Astrocyte (in vitro differentiated cells and primary cell): ENCODE measurements at places on chromosomes 4 and X. TPM values are rescaled to one million over a fixed set of nuclear protein-coding genes. Genes with fewer than 3 reads are reported as not detected.

The RADX gene
- 3.0 and 3.9 TPM in 2 replicates for total RNA-seq

The LUZP4 gene
- not detected in 2 replicates for total RNA-seq

The HPGD gene
- total RNA-seq = 0.20 and 0.65 TPM in 2 replicates

The MAGEA2B gene
- 1.2 and 2.9 TPM in 2 replicates for total RNA-seq

The CFP gene
- total RNA-seq = 0.17 and 1.1 TPM in 2 replicates

The GPRASP3 gene
- 4.9 and 8.0 TPM in 2 replicates for total RNA-seq

The CENPE gene
- 3.7 and 5.6 TPM in 2 replicates for total RNA-seq

The HTR2C gene
- total RNA-seq = not detected in 2 replicates

The RTL9 gene
- total RNA-seq = 0.91 and 0.94 TPM in 2 replicates

The TNMD gene
- total RNA-seq = not detected in 2 replicates

The DCAF4L1 gene
- 0.20 and 0.29 TPM in 2 replicates for total RNA-seq

The H2BW2 gene
- not detected in 2 replicates for total RNA-seq

The ARX gene
- total RNA-seq = not detected in 2 replicates

The MSX1 gene
- total RNA-seq = 0.87 and 0.91 TPM in 2 replicates

The NCAPG gene
- 2.6 and 4.7 TPM in 2 replicates for total RNA-seq

The CTAG1B gene
- total RNA-seq = not detected in 2 replicates

- H3K27ac ChIP-seq = peak overlapping the region; percentile 40
- H3K27me3 ChIP-seq = no peaks in the 10 kb centered on the region
- H3K36me3 ChIP-seq = no peaks in the 10 kb centered on the region
- H3K4me1 ChIP-seq = peaks cover 3% of the 10 kb centered on the region
These were observed 231.8 kb upstream of the GPRIN3 start for GRCh38 chr4:89539374-89539773.

- no peaks in the 10 kb centered on the region for H3K4me1 ChIP-seq
- no peaks in the 10 kb centered on the region for H3K27me3 ChIP-seq
- no peaks in the 10 kb centered on the region for H3K36me3 ChIP-seq
- H3K4me3 ChIP-seq = no peak overlapping the region
- no peak overlapping the region for H3K27ac ChIP-seq
These were observed 5.2 kb upstream of the OPN1LW start for GRCh38 chrX:154138857-154139256.

- no peak overlapping the region for H3K27ac ChIP-seq
- H3K27me3 ChIP-seq = no peaks in the 10 kb centered on the region
- no peaks in the 10 kb centered on the region for H3K36me3 ChIP-seq
- no peaks in the 10 kb centered on the region for H3K4me1 ChIP-seq
These were observed 239.2 kb upstream of the GNPDA2 start for GRCh38 chr4:44965435-44966095.

- H3K36me3 ChIP-seq = no peaks in the 10 kb centered on the region
- H3K27me3 ChIP-seq = no peaks in the 10 kb centered on the region
- no peak overlapping the region for H3K27ac ChIP-seq
These were observed 65.8 kb downstream of the ARHGEF6 start for GRCh38 chrX:136714626-136715599.

DNA sequence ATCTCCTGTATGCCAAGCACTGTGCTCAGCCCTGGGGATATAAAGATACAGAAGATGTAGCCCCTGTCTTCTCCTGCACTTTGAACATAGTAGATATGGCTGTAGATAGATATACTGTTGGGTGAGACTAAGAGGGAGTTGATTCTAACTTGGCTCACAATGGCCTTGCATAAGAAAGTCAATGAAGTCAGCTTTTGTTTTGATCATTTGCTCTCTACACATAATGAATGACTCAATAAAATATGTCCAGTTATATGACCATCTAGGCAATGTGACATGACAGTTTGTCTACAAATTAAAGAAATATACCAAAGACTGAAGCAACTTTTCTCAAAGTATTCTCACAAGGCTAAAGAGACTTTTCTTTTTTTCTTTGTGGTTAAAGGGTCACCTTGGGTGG is 147.6 kb upstream of the DIPK2B start:
- no peak overlapping the region for H3K4me3 ChIP-seq
- H3K27me3 ChIP-seq = no peaks in the 10 kb centered on the region
- no peak for DNase-seq

DNA sequence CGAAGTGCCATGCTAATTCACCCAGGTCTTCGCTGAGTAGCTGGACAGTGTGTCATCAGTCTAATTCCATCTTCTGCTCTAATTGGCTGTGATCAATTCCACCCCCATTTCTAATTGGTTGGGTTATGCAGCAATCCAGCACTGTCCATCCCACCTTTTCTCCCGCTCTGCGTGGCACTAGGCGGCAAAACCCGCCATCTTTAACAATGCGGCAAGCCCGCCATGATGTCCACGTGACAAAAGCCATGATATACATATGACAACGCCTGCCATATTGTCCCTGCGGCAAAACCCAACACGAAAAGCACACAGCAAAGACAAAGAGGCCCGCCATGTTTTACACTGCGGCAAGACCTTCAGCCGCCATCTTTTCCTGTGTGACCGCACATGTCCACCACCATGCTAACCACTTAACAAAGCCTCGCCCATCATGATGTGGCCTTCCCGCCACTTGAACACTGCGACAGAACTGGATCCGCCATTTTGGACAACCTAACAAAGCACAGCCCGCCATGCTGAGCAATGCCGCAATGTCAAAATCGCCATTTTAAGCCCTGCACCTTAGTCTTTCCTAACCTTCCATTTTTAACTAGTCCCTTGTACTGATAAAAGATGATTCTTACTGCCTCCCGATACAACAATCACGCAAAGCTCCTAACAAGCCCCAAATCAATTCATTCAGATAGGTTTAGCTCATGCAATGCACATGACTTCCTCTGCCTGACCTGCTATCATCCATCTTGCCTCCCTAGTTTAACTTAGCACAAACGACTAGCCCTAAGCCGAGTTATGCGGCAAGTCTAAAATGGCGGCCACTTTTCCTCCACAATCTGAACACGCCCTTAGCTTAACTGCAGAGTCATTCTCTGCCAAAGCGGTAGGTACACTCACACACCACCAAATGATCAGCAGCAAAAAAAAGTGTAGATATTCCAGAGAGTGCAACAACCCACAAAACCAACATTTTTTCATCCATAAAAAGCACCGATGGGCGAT is 288.3 kb downstream of the CHIC1 start:
- no peaks in the 10 kb centered on the region for H3K4me1 ChIP-seq
- no peaks in the 10 kb centered on the region for H3K36me3 ChIP-seq
- H3K27ac ChIP-seq = no peak overlapping the region

- no peaks in the 10 kb centered on the region for H3K36me3 ChIP-seq
- peaks cover 9% of the 10 kb centered on the region for H3K4me1 ChIP-seq
- H3K4me3 ChIP-seq = no peak overlapping the region
These were observed 77.5 kb downstream of the IRF2 start for GRCh38 chr4:184396570-184397515.

GRCh38 chr4:10589321-10589720 is 95.2 kb downstream of the CLNK start:
- no peak for DNase-seq
- peak overlapping the region; percentile 63 for H3K27ac ChIP-seq
- peaks cover 27% of the 10 kb centered on the region for H3K4me1 ChIP-seq
- no peaks in the 10 kb centered on the region for H3K27me3 ChIP-seq

GRCh38 chr4:121950680-121951520 is 960 bp downstream of the TRPC3 start:
- H3K36me3 ChIP-seq = no peaks in the 10 kb centered on the region
- no peak overlapping the region for H3K27ac ChIP-seq
- peaks cover 17% of the 10 kb centered on the region for H3K27me3 ChIP-seq
- H3K4me3 ChIP-seq = peak overlapping the region; percentile 72
- peaks cover 4% of the 10 kb centered on the region for H3K4me1 ChIP-seq

GRCh38 chr4:140704392-140704960 is 51.7 kb downstream of the TBC1D9 start:
- no peak overlapping the region for H3K27ac ChIP-seq
- no peaks in the 10 kb centered on the region for H3K36me3 ChIP-seq
- peaks cover 10% of the 10 kb centered on the region for H3K4me1 ChIP-seq
- H3K4me3 ChIP-seq = no peak overlapping the region
- DNase-seq = no peak

DNA sequence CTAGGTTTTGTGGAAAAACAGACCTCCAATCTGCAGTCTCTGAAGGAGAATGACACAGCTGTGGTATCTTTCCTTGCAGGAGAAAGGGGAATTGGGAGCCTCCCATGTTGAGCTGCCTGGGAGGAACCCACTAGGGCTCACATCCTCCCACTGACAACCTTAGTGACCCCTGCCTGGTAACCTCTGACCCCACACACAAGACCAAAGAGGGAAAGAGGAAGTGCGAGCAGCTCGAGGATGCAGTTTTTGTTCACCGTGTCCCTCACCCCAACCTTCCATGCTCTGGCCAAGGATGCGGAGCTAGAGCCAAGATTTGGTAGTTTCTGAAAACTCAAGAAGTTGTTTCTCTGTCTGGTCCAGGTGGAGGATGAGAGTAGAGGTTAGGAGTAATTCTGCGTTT is 5.4 kb upstream of the ZXDA start:
- no peaks in the 10 kb centered on the region for H3K27me3 ChIP-seq
- no peaks in the 10 kb centered on the region for H3K4me1 ChIP-seq
- no peaks in the 10 kb centered on the region for H3K36me3 ChIP-seq
- no peak overlapping the region for H3K4me3 ChIP-seq
- H3K27ac ChIP-seq = no peak overlapping the region
- no peak for DNase-seq

DNA sequence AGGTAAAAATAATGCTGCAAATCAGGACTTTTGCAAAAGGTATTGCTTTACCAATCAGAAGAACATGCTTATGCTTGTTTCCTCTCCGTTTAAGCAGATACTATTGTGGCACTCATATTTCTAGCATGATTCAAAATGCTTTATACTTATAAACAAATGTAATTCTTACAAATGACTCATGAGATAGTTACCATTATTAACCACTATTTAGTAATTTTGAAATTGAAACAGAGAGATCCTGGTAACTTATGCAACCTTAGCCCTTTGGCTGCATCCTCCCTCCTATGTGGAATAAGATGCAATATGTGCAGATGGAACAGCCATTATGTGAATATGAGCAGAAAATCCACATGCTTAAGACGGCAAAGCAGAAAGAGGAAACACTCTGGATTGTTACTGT is 164.7 kb downstream of the PCDH18 start:
- H3K4me1 ChIP-seq = peaks cover 2% of the 10 kb centered on the region
- no peaks in the 10 kb centered on the region for H3K36me3 ChIP-seq
- no peaks in the 10 kb centered on the region for H3K27me3 ChIP-seq
- no peak overlapping the region for H3K4me3 ChIP-seq
- no peak for DNase-seq

DNA sequence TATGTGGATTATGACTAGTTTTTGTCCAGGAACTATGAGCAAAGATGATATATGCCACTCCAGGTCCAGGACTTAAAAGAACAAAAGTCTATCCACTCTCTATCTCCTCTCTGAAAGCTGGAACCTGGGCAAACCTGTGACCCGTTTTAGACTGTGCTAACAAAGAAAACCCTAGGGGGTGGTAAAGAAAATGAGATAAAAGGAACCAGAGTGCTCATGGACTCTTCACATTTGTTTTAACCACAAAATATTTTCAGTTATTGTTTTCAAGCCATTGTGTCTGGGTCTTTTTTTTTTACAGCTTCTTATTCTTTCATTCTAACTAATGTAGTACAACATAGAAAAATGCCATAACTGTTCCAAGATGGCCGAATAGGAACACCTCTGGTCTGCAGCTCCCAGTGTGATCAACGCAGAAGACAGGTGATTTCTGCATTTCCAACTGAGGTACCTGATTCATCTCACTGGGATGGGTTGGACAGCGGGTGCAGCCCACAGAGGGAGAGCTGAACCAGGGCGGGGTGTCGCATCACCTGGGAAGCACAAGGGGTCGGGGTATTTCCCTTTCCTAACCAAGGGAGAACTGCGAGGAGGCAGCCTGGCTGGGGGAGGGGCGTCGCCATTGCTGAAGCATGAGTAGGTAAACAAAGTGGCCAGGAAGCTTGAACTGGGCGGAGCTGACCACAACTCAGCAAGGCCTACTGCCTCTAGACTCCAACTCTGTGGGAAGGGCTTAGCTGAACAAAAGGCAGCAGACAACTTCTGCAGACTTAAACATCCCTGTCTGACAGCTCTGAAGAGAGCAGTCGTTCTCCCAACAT is 45.1 kb downstream of the CHM start:
- peaks cover 4% of the 10 kb centered on the region for H3K4me1 ChIP-seq
- peak; percentile 59 for DNase-seq
- H3K36me3 ChIP-seq = no peaks in the 10 kb centered on the region
- no peaks in the 10 kb centered on the region for H3K27me3 ChIP-seq
- H3K27ac ChIP-seq = no peak overlapping the region

DNA sequence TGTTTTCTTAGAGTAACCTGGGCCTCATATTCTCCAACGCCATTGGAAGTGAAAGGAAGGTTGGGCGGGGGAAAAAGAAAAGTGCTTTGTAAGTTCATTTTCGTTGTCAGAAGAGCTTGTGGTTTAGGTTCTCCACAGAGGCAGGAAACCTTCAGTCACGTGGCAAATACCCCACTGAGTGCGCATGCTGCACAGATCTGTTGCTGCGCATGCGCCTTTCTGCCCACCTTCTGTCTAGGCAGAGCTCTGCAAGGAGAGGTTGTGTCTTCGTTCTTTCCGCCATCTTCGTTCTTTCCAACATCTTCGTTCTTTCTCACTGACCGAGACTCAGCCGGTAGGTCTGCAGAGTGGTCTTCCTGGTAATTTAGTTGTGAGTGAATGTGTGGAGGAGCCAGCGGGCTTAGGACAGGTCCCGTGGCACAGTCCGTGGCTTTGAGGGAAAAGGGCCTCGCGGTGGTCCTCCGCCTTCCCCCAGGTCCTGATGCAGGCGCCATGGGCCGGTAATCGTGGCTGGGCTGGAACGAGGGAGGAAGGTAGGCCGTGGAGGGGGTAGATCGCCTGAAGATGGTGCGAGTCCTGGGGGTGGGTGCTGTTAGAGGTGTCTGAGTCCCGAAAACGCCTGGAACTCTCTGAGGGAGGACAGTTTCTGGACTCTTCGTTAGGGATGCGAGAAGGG is at the start of gene PAGE5:
Gene PAGE5, plus strand, starts transcription at position 228 of the 676 bp plus-strand sequence. CDS start 1,037 bp downstream, outside the sequence.
- H3K27me3 ChIP-seq = no peaks in the 10 kb centered on the region
- H3K36me3 ChIP-seq = no peaks in the 10 kb centered on the region
- no peak within 1 kb of the TSS for H3K4me3 ChIP-seq
- no peak for DNase-seq
- no peak within 1 kb of the TSS for H3K27ac ChIP-seq
- no peaks in the 10 kb centered on the region for H3K4me1 ChIP-seq

DNA sequence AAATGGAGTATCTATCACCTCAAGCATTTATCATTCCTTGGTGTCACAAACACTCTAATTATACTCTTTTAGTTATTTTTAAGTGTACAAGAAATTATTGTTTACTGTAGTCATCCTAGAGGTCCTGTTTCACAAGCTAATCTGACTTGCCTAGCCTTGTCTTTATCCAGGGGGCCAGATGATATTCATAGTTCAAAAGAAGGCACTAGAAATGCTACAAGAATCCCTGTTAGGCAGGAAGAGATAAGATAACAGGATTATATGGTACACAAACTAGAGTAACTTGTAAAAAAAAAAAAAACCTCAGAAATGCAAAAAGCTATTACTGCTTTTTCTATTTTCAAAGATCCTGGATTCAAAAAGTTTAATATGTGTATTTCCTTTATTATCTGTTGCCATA is 95.8 kb downstream of the MBNL3 start:
- H3K4me1 ChIP-seq = no peaks in the 10 kb centered on the region
- no peaks in the 10 kb centered on the region for H3K27me3 ChIP-seq
- no peak overlapping the region for H3K27ac ChIP-seq
- DNase-seq = no peak
